ENCODE measurements at places on chromosomes 5 and 9.

DNA sequence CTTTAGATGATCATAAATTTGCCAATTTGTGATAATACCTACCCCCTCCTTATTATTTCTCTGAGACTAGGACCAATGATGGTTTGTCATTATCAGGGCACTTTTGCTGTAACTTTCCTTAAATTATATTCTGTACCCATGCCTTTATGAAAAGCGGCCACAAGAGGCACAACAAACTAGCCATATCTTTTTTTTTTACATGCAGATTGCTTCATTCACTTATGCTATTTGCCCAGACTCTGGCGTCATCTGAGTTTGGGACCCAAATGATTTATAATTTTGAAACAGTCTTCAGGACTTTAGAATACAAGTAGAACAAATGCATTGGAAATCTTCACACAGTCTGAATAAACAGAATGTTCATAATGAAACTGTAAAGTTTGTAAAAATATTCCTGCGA lies 408.1 kb downstream of the MAT2B start:
- no peak for DNase-seq

DNA sequence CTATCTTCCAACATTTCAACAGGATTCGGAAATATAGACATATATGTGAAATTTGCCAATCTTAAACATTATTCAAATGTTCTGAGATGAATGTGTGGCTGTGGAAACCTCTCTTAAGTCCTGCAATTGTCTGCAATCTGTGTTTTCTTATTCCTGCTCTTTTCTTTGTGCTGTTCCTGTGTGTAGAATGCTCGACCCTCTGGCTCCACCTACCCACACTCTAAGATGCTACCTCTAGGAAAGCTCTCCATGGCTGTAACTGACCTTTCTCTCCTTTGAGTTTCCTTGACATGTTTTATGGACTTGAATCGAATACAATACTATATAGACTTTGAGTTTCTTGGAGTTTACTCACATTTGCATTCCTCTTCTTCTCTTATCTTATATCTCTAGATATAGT lies 120.6 kb upstream of the ASTN2 start:
- DNase-seq, result no peak

- no peak for DNase-seq
Measured at GRCh38 chr5:54480296-54480695, 24.8 kb downstream of the HSPB3 start.

GRCh38 chr9:73807952-73808351 lies 656.3 kb downstream of the ANXA1 start:
- no peak for DNase-seq

DNA sequence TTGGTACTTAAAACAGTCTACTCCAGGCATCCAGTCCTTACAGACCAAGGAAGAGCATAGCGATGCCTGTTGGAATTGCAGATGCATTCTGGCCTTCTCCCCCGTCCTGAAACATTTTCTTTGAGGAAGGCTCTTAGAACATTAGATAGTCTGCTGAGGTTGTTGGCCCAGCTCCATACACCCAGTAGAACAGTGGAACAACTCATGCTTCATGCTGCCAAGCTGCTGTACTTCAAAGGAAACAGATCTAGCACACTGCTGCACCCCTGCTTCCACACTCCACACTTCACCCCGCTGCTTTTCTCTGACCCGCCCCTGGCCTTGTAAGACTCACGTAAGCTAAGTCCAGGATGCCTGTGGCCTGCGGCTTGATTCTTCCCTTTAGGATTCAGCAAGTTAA lies 33.4 kb upstream of the NCS1 start:
- DNase-seq, result no peak

- no peak for DNase-seq
Measured at GRCh38 chr5:157180374-157181264, at the start of gene ITK. ITK (plus strand) TSS chr5:157180840; CDS start chr5:157180978, 138 bp downstream.

DNA sequence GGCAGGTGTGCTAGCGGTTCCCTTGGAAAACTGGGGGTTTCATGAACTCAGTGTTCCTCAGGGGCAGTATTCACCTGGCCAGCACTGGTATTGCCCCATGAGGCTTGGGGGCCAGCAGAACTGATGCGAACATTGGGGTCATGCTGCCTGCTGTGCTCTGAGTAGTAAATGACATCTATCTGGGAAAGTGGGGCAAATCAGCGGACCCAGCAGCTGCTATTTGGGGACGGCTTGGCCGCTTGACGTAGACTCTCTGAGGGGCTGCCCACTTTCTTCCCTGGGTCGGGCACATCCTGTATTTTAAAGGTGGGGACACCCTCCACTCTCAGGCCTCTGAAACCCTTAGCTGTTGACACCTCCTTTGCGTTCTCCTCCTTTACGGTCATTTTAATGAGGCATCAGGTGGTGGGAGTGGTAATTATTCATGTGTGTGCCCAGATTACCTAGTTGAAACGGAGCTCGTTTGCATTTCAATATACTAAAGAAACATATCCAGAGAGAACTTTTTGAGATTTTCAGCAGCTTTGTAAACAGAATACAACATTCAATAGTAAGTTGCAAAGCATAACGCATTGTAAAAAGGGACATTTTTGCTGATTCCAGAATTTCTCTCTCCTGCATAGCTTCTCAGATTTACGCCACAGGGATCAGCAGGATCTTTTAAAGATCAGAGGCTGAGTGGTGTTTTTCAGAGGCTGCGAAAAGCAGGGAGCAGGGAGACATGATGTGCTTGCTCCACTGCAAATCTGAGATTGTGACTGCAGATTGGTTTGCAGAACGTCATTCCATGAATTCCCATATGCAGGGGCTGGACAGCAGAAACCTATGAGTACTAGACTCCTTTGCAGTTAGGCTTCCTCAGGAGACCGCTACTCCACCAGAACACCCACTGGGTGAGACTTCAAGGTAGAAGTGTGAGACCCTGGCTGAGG lies 56.8 kb upstream of the ZFR start:
- no peak for DNase-seq

DNA sequence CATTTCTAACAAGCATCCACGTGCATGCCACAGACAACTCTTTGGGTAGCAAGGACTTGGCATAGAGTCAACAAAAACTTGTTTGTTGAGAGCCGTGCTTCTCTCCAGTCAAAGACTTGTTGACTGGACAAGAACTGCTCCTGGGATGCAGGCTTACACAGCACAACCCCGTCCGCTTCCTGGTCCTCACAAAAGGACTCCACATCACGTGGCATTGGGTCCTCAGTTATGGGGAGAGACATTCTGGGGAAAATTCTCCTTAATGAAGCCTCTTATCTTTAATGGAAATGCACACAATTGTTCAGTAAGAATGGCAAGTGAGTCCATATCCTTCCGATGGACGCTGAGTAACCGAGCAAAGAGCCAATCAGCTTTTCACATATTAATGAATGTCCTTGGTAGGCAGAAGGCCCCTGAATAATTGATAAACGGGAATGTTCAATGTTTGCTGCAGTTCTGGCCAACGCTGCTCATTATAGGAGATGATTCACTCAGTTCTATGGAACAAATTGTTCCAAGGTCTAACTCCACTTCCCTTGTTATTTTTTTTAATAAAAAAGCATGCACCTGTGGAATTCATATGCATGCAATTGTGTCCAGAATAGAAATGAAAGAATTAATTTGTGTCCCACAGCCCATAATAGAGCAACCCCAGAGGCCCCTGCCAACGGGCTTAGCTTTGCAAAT lies 97.0 kb upstream of the ZNF366 start:
- DNase-seq, result no peak

GRCh38 chr5:125713109-125713805 lies 710.0 kb upstream of the GRAMD2B start:
- DNase-seq, result no peak

GRCh38 chr9:128094166-128094949 lies 26.3 kb downstream of the SLC25A25 start:
- peak; percentile 39 for DNase-seq

DNA sequence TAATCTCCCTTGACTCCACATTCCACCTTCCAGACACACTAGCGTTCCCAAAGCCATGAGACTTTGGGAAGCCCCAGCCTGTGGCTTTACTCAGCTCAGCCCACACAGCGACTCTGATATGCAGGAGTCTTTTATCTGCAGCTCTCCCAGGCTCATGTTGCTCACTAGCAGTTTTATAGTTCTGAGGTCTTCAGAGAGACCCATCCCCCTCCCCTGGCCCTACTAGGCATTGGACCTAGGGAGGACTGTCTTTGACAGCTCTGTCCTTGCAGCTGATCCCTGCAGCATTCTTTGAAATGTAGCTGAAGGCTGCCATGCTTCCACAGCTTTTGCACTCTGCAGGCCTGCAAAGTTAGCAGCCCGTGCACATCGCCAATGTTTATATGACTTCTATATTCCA lies 19.9 kb upstream of the CYLC2 start:
- no peak for DNase-seq

- DNase-seq, result no peak
Measured at GRCh38 chr5:116365006-116365496, 209.6 kb downstream of the SEMA6A start.

DNA sequence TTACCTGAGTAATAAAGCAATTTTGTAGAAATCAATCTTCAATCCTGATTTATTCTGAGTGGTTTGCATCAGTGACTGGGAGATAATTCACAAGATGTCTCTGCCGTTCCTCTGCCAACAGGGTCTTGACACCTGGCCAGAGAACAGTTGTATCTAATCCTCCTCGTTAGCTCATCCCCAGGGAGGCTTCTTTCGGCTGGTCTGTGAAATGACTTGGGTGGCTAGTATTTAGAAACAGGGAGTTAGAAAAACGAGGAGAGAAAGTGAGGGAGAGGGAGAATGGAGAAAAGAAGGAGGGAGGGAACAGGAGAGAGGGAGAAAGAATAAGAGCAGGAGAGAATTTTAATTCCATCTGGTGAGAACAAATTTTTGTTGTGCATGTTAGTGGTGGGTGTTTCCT lies 600.2 kb upstream of the TLE4 start:
- DNase-seq, result no peak

- DNase-seq, result no peak
Measured at GRCh38 chr9:74887981-74888370, 255 bp upstream of the TRPM6 start.

DNA sequence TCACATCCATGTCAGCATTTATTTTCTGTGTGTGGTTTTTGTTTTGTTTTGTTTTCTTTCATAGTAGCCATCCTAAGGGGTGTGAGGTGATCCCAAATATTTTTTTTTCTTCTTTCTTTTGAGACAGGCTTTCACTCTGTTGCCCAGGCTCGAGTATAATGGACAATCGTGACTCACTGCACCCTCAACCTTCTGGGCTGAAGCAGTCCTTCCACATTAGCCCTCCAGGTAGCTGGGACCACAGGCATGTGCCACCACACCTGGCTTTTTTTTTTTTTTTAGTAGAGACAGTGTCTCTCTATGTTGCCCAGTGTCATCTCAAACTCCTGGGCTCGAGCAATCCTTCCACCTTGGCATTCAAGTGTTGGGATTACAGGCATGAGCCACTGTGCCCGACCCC lies 59.1 kb downstream of the CDC42SE2 start:
- no peak for DNase-seq

GRCh38 chr5:125160787-125161502 lies 414.5 kb upstream of the ZNF608 start:
- DNase-seq, result no peak

GRCh38 chr9:107016383-107016782 lies 153.4 kb downstream of the ZNF462 start:
- DNase-seq, result no peak

DNA sequence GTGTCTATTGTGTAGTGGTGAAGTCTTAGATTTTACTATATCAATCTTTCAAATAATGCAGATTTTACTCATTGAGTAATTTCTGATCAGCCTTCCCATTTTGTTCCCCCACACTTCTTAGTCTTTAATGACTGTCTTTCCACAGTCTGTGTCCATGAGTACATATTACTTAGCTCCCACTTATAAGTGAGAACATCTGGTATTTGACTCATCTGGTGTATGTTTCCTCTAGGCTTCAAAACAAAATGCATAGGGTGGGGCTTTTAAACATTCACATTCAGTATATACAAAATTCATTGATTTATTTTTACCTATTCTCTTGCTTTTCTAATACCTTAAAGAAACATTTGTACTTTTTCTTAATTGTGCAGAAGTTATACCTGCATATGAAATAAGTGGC lies 513.0 kb downstream of the MTRR start:
- no peak for DNase-seq

Measured in HuH-7.5 (cell line).